Cerebellum (tissue), 4 donors: ENCODE measurements at places on chromosomes 2 and 18. TPM values are rescaled to one million over a fixed set of nuclear protein-coding genes. Genes with fewer than 3 reads are reported as not detected.

The SCYGR4 gene
- not detected for total RNA-seq

- no peak for DNase-seq
Observed at GRCh38 chr18:36459203-36459602, 161.7 kb downstream of the FHOD3 start.

DNA sequence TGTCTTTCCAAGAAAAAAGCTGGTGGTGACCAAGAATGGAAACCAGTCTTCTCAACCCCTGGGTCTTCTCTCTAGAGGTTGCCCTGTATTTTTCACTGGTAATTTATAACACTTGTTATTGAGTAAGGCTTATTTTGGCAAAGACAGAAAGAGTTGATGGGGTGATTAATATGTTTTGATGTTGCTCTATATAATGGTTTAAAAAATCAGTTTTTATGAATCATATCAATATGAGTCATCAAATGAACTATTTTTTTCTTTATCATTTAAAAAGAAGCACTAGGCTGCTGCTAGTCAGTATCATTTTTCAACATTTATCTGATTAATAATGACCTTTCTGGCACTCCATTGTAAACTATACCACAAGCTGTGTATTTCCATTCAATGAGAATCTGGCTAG is 1142.2 kb downstream of the LRP1B start:
- no peak for DNase-seq

- no peak for DNase-seq
Observed at GRCh38 chr2:106274668-106275067, 80.6 kb upstream of the UXS1 start.
